T-helper 2 cell treated with Interferon-gamma antibody and Interleukin-4, amounts not matched to agents 5 μg/mL and 100 μg/mL, for 36 hours (primary cell): ENCODE measurements at places on chromosomes 12 and 14.
A peak's percentile ranks its signal among the peaks of the same experiment; 100 is the strongest.

GRCh38 chr12:120573560-120573959 is 7.6 kb downstream of the POP5 start:
- no peak overlapping the region for H3K4me3 ChIP-seq
- H3K36me3 ChIP-seq = peaks cover 72% of the 10 kb centered on the region
- no peak for DNase-seq
- no peaks in the 10 kb centered on the region for H3K27me3 ChIP-seq

GRCh38 chr12:70351076-70351475 is 15.0 kb upstream of the KCNMB4 start:
- no peak for DNase-seq
- no peaks in the 10 kb centered on the region for H3K4me1 ChIP-seq
- no peaks in the 10 kb centered on the region for H3K27me3 ChIP-seq
- H3K27ac ChIP-seq = no peak overlapping the region

DNA sequence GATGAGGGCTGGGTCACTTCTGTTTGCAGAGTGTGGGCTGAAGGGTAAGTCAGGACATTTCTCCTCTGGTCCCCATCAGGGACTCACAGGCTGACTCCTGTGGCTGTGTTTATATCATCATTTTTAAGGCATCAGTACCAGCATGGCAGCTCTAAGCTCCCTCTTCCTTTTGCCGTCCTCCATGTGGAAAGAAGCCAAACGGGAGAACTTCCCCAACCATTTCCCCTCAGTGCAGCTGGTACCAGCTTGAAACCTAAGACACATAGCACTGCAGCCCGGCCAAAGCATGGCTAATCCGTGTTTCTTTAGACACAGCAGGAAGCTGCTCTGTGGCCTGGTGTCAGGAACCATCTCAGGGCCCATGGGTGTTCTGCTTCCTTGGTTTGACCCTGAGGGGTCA is 31.9 kb upstream of the ATP2A2 start:
- H3K4me3 ChIP-seq = no peak overlapping the region
- H3K27ac ChIP-seq = no peak overlapping the region
- no peaks in the 10 kb centered on the region for H3K27me3 ChIP-seq
- H3K36me3 ChIP-seq = no peaks in the 10 kb centered on the region

DNA sequence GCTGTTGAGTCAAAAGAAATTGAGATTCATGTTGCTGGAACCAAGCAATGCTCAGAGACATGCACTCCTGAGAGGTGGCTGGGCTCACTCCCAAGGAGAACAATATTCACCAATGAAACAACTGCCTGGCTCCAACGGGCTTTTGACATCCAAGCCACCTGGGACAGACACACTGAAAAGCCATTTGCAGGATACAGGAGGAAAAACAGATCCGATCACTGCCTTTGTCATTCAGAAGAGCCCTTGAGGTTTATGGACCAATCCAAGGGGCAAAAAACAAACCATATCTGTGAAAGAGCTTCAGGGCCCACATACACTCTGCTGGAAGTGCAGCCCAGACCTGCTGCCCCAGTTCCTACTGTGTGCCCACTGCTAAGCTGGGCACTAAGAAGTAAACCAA is 277.5 kb downstream of the NUAK1 start:
- H3K36me3 ChIP-seq = no peaks in the 10 kb centered on the region
- no peaks in the 10 kb centered on the region for H3K4me1 ChIP-seq
- DNase-seq = no peak
- H3K27ac ChIP-seq = no peak overlapping the region

DNA sequence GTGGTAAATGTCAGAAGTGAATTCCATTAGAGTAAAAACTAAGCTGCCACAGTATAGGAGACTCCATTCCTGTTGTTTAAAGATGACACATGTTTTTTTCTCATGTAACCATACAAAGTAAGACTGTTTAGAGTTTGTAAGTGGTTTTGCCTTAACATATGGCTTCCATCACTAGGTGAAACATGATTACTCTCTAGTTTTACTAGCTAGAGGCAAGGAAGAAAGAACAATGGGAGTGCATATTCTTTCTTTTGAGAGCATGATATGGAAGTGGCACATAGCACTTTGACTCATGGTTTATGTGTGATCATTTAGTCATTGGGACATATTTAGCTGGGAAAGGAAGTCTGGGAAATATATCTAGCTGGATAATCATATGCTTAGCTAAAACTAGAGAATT is 7.7 kb downstream of the ATF7IP start:
- no peaks in the 10 kb centered on the region for H3K27me3 ChIP-seq
- no peak for DNase-seq
- H3K27ac ChIP-seq = peak overlapping the region; percentile 44
- peaks cover 48% of the 10 kb centered on the region for H3K4me1 ChIP-seq
- peaks cover 63% of the 10 kb centered on the region for H3K36me3 ChIP-seq

GRCh38 chr14:57797160-57797559 is 68.7 kb downstream of the SLC35F4 start:
- no peak for DNase-seq
- H3K4me1 ChIP-seq = no peaks in the 10 kb centered on the region
- no peaks in the 10 kb centered on the region for H3K27me3 ChIP-seq
- no peaks in the 10 kb centered on the region for H3K36me3 ChIP-seq
- no peak overlapping the region for H3K4me3 ChIP-seq

GRCh38 chr12:98002887-98003493 is 512.4 kb upstream of the TMPO start:
- H3K27ac ChIP-seq = no peak overlapping the region
- H3K36me3 ChIP-seq = no peaks in the 10 kb centered on the region
- no peak for DNase-seq
- H3K4me3 ChIP-seq = no peak overlapping the region

GRCh38 chr14:28305938-28306337 is 460.6 kb upstream of the FOXG1 start:
- H3K4me1 ChIP-seq = no peaks in the 10 kb centered on the region
- DNase-seq = no peak
- H3K4me3 ChIP-seq = no peak overlapping the region
- no peaks in the 10 kb centered on the region for H3K36me3 ChIP-seq

- no peak for DNase-seq
- H3K36me3 ChIP-seq = no peaks in the 10 kb centered on the region
- H3K4me1 ChIP-seq = no peaks in the 10 kb centered on the region
Observed at GRCh38 chr14:98494582-98494981, 777.4 kb downstream of the BCL11B start.

DNA sequence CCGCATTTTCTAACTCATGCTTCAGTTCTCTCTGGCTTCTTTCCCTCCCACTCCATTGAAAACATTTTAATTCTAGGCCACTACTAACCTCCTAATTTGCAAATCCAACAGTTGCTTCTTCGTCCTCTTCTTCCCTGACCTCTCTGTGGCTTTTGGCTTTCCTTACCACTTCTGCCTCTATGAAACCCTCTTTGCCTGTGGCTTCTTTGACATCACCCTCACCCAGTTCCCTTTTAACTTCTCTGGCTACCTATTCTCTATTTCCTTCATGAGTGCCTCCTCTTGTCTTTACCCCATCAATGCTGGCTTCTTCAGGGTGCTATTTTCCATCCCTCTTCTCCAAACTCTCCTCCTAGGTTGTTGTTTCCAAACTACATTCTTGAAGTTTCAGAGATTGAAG is 4.4 kb upstream of the HCFC2 start:
- H3K27me3 ChIP-seq = peaks cover 61% of the 10 kb centered on the region
- no peak for DNase-seq
- peaks cover 3% of the 10 kb centered on the region for H3K4me1 ChIP-seq
- no peak overlapping the region for H3K4me3 ChIP-seq
- no peak overlapping the region for H3K27ac ChIP-seq

DNA sequence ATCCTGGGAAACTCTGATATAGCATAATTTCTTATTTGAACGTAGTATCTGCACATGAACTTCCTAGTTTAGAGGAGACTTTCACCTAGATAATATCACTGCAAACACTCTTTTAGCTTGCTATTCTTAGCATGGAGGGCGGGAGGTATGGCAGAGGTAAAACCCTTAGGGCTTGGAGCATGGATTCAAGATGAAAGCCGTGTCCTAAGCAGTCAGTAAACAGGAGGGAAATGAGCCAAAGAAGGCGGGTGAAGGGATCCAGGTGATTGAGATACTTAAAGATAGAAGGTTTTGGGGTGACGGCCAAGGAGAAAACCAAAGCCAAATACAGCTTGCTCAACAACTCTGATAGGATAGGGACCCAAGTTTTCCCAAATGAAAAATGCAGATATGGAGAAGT is 107.1 kb upstream of the BCAT1 start:
- peak overlapping the region; percentile 58 for H3K27ac ChIP-seq
- no peak for DNase-seq
- H3K36me3 ChIP-seq = peaks cover 10% of the 10 kb centered on the region

DNA sequence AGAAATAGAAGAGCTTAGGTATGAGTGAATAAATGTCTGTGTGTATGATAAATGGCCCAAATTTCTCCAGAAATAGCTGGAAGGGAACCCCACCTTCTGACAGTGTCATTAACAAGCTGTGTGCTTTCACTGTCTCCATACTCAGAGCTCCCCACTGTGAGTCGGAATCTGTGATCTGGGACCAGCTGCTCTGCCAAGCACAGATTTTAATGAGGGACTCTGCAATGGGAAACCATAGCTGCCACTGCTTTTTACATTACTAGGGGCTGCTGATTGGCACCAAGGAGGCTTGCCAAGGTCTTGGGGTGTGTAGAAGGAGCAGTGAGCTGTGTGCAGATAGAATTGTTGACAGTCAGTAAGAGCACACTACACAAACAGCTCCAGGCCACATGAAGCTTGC is 244.2 kb upstream of the CCDC196 start:
- H3K4me3 ChIP-seq = no peak overlapping the region
- peaks cover 3% of the 10 kb centered on the region for H3K27me3 ChIP-seq

DNA sequence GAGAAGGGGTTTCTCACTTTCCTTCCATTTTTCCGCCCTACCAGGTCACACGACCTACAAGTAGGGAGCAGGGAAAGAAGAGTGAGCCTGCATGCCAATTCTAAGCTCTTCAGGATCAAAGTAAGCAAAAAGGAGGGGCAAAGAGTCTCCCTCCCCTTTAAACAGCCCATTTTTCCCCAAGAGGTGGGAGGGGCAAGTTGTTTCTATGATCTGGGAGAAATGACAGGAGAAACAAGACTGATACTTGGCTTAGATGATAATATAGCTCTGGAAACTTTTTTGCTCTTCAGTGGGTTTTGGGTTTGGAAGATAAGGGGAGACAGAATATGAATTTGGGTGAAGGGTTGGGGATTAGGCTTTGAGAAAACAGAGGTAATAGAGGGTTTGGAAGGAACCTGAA is 1.8 kb downstream of the DTX3 start:
- H3K4me1 ChIP-seq = peaks cover 16% of the 10 kb centered on the region
- peaks cover 14% of the 10 kb centered on the region for H3K36me3 ChIP-seq
- peaks cover 2% of the 10 kb centered on the region for H3K27me3 ChIP-seq
- no peak for DNase-seq

DNA sequence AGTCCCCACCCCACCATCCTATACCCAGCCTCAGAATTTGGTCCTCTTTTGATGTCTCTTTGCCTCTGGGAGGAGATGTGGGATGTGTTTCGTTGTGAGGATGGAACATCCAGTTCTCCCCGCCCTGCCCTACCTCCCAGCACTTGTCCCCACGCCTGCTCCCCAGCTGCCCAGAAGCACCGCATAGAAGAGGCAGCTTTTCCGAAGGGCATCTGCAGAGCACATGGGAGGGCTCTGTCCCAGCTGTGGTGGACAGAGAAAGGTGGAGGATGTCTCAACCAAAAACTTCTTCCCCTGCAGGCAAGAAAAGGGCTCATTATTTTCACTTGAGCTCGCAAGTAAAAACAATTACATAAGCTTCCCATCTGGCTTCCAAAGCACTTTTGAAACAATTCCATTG is 302.6 kb downstream of the PCNX1 start:
- no peaks in the 10 kb centered on the region for H3K27me3 ChIP-seq
- H3K4me1 ChIP-seq = peaks cover 7% of the 10 kb centered on the region
- no peaks in the 10 kb centered on the region for H3K36me3 ChIP-seq
- H3K27ac ChIP-seq = no peak overlapping the region
- H3K4me3 ChIP-seq = no peak overlapping the region

GRCh38 chr12:94277426-94278000 is 129.1 kb downstream of the PLXNC1 start:
- DNase-seq = no peak
- no peak overlapping the region for H3K27ac ChIP-seq
- no peak overlapping the region for H3K4me3 ChIP-seq
- peaks cover 23% of the 10 kb centered on the region for H3K36me3 ChIP-seq
- peaks cover 9% of the 10 kb centered on the region for H3K4me1 ChIP-seq
- no peaks in the 10 kb centered on the region for H3K27me3 ChIP-seq

- peaks cover 62% of the 10 kb centered on the region for H3K4me1 ChIP-seq
- DNase-seq = no peak
- H3K36me3 ChIP-seq = peaks cover 27% of the 10 kb centered on the region
- no peaks in the 10 kb centered on the region for H3K27me3 ChIP-seq
- peak overlapping the region; percentile 88 for H3K27ac ChIP-seq
Observed at GRCh38 chr12:89469361-89469760, 55.2 kb downstream of the GALNT4 start.

GRCh38 chr12:106138633-106139421 is at the start of gene NUAK1:
Gene NUAK1, minus strand, starts transcription at chr12:106138954. Its CDS starts 301 bp downstream, at chr12:106138653.
- H3K4me3 ChIP-seq = peak within 1 kb of the TSS; percentile 63
- H3K36me3 ChIP-seq = no peaks in the 10 kb centered on the region
- H3K4me1 ChIP-seq = peaks cover 8% of the 10 kb centered on the region
- no peak within 1 kb of the TSS for H3K27ac ChIP-seq
- peaks cover 73% of the 10 kb centered on the region for H3K27me3 ChIP-seq

GRCh38 chr14:70856851-70857495 is 47.7 kb upstream of the MAP3K9 start:
- H3K36me3 ChIP-seq = no peaks in the 10 kb centered on the region
- peak overlapping the region; percentile 29 for H3K27ac ChIP-seq
- H3K4me1 ChIP-seq = peaks cover 16% of the 10 kb centered on the region
- peak overlapping the region; percentile 46 for H3K4me3 ChIP-seq
- DNase-seq = peak; percentile 53

- no peak overlapping the region for H3K27ac ChIP-seq
- no peaks in the 10 kb centered on the region for H3K36me3 ChIP-seq
- H3K27me3 ChIP-seq = peaks cover 12% of the 10 kb centered on the region
Observed at GRCh38 chr14:99598774-99599173, 5.2 kb downstream of the CCDC85C start.

DNA sequence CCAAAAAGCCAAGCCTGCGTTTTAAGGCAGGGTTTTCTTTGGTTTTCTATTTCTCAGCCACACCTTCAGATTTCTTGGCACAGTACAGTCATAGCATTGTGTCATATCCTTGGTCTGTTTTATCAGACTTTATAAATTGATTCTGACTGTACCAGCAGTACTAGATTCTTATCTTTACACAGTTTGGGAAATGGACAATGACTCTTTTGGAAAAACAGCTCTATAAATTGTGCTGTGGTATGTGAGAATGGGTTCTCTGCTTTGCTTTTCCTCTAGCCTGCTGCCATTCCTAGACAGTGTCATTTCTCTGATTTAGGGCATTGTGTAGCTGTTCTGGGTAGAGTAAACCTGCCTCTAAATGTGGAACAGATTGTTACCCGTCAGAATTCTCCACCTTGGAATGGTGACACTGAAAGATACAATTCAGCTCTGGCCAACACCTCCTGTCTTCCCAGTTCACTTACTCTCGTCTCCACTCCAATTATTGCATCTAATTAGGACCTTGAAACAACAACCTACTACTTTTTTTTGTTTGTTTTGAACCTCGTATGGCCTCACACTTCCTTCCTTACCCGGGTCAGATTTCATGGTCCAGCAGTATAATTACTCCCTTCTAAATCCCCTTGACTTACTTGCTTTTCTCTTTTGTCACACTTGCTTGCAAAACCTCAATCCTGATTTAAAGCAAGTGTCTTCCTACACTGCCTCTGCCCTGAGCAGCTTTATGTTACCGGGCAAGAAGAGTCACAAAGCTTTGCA is 226.3 kb downstream of the ERC1 start:
- no peak for DNase-seq
- no peak overlapping the region for H3K27ac ChIP-seq
- peaks cover 3% of the 10 kb centered on the region for H3K36me3 ChIP-seq
- H3K27me3 ChIP-seq = no peaks in the 10 kb centered on the region
- H3K4me3 ChIP-seq = no peak overlapping the region
- peaks cover 5% of the 10 kb centered on the region for H3K4me1 ChIP-seq
